ENCODE measurements at places on chromosomes 3 and 15.

- no peak for DNase-seq
Measured at GRCh38 chr3:124258057-124258500, 266.2 kb upstream of the ROPN1 start.

DNA sequence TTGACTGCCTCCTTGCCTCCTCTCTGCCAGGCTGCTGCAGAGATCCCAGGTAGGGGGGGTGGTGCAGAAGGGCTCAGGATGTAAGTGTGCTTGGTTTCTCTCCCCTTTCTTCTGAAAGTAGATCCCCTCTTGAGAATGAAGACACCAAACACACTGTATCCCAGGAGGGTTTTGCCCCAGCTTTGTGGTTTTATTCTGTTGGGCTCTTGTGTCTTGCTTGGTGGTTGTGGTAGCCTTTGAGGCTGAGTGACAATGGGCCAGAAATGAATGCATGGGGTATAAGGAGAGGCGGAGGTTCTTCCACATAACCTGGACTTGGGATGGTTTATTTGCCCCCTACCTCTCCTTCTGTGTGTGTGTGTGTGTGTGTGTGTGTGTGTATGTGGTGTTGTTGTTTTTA is 5.7 kb downstream of the PDIA5 start:
- DNase-seq: no peak

DNA sequence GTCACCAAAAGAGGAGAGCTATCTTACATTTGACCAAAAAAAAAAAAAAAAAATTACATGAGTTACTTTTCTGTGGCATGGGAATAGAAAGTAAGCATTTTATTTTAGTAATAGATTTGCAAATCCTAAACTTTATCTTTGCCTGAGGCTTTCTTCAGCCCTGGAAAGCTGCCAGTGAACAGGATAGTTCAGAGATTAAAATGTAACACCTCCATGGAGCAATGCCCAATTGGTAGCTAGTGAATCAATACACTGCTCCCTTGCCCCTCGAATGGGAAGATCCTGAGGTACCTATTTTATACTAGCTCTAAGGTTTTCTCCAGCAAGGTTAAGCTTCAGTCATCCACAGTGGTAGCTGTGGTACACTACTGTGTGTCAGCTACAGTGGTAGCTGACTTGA is 867.1 kb downstream of the NAALADL2 start:
- no peak for DNase-seq

- DNase-seq: no peak
Measured at GRCh38 chr3:141312354-141313092, 55.8 kb upstream of the ZBTB38 start.

DNA sequence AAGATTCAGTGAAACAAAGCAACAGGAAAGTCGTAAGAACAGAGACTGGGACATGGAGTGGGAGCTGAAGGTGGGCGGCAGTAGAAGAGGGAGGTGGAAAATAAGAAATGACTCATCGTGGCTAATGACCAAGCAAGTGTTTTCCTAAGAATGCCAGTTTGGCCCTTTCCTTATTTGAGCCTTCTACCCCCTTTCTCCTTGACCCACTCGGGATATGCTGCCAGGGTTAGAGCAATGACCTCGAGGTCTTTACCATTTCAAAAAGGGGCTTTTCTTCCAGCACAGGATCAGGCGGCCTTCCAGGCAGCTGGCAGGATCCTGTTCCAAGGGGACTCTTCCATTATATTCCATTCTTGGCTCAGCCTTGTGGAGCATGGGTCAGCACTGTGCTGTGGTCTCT is 241.1 kb downstream of the RYR3 start:
- no peak for DNase-seq

DNA sequence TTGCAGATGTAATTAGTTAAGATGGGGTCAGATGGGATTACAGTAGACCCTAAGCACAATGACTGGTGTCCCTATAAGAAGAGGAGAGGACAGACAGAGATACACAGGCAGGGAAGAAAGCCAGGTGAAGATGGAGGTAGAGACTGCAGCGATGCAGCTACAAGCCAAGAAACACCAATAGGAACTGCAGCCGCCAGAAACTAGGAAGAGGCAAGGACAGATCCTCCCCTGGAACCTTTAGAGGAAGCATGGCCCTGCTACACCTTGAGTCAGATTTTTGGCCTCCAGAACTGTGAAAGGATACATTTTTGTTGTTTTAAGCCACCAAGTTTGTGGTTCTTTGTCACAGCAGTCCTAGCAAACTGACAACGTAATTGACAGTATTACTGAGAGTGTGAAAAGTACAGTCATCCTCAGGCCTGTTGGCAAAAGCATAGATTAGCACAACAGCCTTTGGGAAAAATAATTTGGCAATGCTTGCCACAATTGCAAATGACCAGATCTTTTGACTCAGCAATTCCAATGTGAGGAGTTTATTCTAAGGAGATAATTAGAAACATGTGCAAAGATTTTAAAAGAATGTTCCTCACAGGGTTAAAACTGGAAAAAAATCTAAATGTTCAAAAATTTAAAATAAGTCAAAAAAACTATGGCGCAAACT is 82.6 kb upstream of the TJP1 start:
- peak; percentile 56 for DNase-seq

- DNase-seq: no peak
Measured at GRCh38 chr15:99138491-99138982, 33.7 kb downstream of the SYNM start.

DNA sequence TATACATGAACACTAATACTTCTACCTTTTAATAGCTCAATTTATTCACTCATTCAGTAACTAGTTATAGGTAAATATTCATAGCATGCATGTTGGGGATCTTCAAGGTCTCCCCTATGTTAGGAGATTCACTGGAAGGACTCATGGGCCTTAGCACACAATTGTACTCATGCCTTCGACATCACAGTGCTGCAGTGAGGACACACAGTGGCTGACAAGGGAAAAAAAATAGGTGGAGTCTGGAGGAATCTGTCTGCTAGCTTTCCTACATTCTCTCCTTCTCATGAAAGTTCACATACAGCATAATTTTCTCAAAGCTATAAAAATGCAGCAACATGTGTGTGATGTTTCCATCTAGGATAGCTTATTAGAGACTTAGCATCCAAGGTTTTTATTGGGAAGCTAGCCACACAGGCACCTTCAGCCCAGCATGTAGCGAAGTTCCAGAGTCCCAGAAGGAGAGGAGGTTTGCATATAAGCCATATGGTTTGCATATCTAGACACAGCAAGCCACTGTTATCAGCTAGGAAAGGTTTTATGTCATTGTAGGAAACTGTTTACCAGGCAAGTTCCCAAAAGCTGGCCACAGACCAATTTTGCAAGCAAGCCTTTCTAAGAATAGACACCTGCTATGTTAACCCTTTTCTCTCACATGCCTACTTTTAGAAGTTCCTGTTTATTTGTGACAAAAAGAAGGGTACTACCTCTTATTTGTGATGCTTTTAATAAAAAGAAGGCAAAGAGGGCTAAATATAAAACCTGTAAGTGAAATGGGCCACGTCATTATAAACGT is 46.4 kb downstream of the MORC1 start:
- no peak for DNase-seq

DNA sequence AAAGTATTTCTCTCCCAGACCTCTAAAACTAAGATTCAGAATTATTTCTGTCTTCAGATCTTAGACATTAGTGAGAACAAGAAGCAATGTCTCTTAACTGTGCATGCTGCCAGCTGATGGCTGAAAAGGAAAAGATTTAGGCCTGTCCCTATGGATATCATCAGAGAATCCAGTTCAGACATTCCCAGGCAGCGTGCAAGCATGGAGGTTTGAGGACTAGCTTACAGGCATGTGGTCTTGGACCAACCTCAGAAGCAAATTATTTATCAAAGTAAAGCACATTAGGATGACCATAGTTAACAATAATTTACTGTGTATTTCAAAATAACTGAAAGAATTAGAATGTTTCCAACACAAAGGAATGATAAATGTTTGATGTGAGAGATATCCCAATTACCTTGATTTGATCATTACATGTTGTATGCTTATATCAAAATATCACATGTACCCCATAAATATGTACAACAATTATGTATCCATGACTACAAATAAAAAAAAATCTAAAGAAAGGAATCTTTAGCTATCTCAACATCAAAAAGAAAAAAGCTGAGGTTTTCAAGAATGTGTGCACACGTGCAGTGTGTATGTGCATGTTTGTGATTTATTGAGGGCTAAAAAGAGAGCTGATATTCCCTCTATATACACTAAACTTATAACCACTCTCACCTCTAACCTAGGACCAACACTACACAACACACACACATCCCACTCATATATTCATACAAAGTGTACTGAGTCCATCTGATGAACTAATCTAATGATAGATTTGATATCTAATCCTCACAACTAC is 108.9 kb upstream of the THBS1 start:
- DNase-seq: no peak

GRCh38 chr15:70853318-70853972 is 512 bp downstream of the LARP6 start:
- peak; percentile 60 for DNase-seq

GRCh38 chr3:15310491-15311370 is 21.7 kb downstream of the SH3BP5 start:
- DNase-seq: peak; percentile 56
